Cerebellar nuclear complex (tissue), 1 donor: ENCODE measurements at places on chromosomes 7 and 10.

GRCh38 chr7:101536232-101536631, 92.9 kb downstream of the MYL10 start:
- no peak for DNase-seq

DNA sequence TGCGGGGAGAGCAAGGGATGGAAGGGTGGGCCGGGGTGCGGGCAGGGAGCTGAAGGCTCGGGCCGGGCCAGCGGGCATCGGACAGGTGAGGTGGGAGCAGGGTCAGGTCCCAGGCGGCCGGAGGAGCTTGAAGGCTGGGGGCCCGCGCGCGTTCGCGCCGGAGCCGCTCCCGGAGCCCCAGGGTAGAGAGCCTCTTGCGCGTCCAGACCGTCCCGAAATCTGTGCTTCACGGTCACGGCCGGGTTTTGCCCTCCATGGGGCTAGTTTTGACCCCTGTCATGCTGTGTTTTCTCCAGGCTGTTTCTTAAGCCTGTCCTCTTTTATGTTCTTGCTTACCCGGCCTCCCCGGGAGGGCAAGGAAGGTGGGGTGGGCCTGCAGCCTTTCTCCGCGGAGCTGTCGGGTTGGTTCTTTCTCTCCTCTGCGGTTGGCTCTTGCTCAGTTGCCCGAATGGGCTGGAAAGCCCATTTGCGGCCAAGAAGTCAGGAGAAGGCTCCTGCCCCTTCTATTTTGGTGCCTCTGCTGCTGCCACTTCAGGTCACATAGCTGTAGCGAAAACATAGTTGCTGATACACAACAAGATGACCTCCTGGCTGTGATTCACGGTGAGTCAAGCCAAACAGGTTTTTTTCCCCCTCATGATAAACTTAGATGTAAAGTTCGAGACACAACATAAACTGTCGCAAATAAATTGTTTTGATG, 650 bp downstream of the UBE2D1 start:
- no peak for DNase-seq

DNA sequence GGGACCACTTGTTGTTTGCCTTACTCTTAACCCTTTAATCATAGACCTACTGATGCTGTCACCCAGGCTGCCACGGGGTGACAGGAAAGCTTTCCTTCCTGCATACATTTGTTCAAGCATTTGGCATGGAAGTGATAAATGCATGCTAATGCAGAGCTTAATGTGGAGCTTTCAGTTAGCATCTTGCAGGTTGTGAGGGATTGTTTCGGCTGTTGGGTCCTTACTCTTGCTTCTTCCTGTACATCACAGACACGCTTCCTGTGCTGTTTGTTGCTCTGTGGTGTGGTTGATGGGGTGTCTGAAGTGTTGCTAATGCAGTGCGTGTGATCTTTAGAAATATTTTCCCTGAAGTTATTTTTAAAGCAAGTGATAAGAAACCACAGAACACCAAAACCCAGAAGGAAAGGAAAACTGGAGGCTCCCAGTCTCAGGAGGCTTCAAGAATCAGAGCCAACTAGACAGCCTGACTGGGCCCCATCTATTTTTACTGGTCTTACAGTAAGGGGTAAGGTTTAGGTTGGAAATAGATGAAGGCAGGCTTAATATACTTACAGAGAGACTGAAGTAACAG, 143.1 kb downstream of the CHN2 start:
- DNase-seq = no peak

GRCh38 chr7:19575909-19576557, 132.8 kb downstream of the POLR1F start:
- DNase-seq = no peak

- DNase-seq = no peak
These were observed 168.7 kb upstream of the ITGB1 start for GRCh38 chr10:33126742-33127141.

- DNase-seq = no peak
These were observed 219.1 kb upstream of the MKI67 start for GRCh38 chr10:128345353-128345752.

GRCh38 chr10:106504536-106504935, 660.0 kb downstream of the SORCS1 start:
- DNase-seq = no peak

DNA sequence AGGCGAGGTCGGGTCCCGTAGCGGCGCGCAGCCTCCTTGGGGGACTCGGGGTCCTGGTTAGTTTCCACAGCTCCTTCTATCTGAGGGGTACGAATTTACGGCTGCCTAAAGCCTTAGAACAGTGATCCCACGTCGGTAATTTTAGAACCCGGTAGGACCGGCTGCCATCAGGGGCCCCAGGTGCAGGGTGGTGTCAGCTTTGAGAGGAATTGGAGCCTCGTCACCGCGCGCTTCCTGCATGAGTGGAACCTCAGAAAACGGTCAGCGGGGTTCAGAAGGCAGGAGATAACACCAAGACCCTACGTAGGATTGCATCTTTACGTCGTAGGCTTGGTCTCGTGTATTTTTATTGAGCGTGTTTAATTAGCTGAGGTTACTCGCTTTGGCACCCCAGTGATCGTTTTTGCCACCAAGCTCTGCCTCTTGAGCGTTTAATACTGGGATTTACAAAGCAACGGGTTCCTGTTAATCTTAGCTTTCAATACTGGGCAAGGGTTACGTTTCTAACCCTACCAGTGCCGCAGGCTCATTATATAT, 443 bp downstream of the RNF32 start:
- DNase-seq = no peak

- no peak for DNase-seq
These were observed 97.6 kb upstream of the GSDME start for GRCh38 chr7:24854866-24855265.

GRCh38 chr7:45882465-45882810, 5.8 kb upstream of the IGFBP1 start:
- no peak for DNase-seq

- DNase-seq = no peak
These were observed 882 bp upstream of the LRRC61 start for GRCh38 chr7:150322114-150322832.

DNA sequence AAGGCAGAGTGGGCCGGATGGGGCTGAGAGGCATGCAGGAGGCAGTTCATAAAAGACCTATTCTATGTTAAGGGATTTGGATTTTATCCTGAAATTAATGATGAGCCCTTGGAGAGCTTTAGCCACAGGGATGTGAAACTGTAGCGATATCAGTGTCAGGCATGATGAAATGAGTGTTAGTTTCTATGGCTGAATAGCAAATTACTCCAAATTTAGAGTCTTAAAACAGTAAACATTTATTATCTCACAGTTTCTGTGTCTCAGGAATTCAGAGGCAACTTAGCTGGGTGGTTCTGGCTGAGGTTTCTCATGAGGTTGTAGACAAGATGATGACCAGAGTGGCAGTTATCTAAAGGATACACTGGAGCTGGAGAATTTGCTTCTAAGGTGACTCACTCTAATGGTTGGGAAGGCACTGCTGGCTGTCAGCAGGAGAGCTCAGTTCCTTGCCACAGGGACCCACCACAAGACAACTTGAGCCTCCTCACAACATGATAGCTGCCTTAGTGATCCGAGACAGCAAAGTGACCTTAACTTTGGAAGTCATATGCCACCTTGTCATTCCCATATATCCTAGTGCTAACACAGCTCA, 36.7 kb upstream of the SFTPD start:
- DNase-seq = no peak

- no peak for DNase-seq
These were observed 29.5 kb downstream of the JCAD start for GRCh38 chr10:30029872-30030256.

DNA sequence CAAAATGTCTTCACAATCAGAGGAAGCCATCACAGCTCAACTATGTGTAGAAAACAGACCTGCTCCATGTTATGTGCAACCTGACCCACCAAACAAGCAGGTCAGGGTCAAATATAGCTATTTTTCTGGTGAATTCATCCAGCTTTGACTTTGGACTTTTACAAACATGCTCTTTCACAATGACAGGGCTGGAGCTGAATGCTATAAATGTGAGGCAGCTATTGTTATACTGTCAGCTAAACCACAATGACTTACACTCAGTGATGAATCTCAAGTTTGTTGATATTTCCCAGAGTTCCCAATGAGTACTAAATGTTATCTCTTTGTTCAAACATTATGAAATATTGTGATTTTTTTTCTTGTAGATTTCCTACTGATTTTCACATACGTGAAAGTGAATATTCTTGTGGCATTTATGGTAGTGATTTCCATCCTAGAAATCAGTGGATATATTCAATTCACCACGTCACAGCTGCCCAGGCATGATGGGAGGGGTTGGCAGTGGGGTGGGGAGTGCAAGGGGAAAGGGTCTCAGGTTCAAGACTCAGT, 2.5 kb upstream of the ITIH2 start:
- no peak for DNase-seq

GRCh38 chr10:69334302-69335062, 56.2 kb downstream of the HK1 start:
- DNase-seq = no peak

GRCh38 chr10:625333-625696, 64.2 kb downstream of the DIP2C start:
- DNase-seq = no peak

DNA sequence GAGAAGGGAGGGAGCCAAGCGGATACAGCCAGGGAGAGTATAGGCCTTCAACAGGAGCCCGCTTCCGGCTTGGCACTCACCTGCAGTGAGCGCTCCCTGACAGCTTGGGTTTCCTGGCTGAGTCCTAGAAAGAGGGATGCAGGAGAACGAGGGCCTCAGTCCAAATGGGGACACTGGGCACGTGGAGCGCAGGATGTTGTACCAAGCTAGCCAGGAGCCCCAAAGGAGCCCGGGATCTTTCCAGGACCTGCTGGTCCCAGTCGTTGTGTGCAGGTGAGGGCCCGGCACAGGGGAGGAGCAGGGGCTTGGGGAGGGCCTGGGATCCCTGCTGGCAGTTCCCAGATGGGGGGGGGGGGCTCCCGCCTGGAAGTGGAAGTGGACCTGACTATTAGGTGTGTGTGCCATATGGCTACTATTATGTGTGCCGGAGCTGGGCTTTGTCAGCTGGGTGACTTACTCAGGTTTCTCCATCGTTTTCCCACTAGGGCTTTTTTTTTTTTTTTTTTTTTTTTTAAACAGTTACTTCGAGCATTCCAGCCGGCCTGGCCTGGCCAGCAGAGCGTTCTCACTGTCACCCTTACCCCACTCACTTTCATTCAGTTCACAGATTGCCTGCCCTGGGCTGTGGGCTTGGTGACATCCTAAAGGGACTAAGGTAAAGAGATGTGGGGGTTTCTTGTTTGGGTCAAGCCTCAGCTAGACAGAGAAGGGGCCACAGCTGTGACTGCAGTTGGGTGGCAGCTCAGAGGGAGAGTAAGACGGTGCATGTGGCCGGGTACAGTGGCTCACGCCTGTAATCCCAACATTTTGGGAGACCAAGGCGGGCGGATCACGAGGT, 3.8 kb downstream of the AGAP3 start:
- peak; percentile 68 for DNase-seq

DNA sequence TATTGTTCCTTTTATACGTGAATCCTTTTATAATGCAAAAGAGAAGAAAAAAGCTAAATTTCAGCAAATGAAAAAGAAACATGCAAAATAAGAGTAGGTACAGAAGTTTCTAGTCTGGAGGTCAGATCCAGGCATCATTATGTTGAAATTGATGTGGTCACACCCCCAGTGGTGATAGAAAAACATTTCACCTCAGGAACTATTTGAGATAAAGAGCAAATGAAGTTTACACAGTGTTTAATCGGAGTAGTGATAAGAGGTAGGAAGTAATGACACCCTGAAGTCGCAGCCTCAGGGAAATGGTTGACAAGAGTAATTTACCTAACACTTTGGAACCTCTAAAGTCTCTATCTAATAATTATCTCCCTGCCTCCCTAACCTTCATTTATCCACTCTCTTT, 536.0 kb upstream of the STEAP1 start:
- no peak for DNase-seq

- no peak for DNase-seq
These were observed 24.6 kb upstream of the RHBDD2 start for GRCh38 chr7:75854233-75854632.

- DNase-seq = no peak
These were observed 120.1 kb downstream of the DYNC2I1 start for GRCh38 chr7:158976468-158976848.

DNA sequence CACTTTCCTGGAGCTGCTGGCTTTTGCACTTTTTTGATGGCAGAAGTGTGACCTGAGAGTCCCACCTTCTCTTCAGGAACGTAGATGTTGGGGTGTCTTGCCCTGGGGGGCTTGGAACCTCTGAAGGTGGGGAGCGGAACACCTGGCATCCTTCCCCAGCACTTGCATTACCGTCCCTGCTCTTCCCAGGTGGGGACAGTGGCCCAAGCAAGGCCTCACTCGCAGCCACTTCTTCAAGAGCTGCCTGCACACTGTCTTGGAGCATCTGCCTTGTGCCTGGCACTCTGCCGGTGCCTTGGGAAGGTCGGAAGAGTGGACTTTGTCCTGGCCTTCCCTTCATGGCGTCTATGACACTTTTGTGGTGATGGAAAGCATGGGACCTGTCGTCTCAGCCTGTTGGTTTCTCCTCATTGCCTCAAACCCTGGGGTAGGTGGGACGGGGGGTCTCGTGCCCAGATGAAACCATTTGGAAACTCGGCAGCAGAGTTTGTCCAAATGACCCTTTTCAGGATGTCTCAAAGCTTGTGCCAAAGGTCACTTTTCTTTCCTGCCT, 31.1 kb downstream of the PFKFB3 start:
- DNase-seq = no peak

GRCh38 chr7:124532166-124532565, 233.4 kb downstream of the GPR37 start:
- DNase-seq = no peak

DNA sequence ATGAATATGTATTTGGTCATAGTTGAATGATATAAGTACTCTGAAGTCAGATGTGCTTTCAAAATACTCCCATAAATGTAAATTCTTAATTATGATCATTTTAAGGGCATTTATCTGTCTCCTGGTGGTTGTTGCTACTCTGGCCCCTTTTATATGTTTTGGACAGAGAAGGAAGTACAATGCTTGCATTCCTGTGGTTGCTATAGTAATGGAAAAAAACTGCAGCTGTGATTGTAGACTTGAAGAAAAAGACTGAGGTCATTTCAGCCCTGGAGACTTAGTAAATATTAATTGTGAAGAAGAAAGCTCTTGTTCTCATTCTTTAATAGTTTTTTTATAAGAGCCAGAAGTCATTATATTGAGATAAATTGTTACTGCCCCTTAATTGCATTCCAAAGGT, 70.2 kb upstream of the FERD3L start:
- no peak for DNase-seq

- DNase-seq = no peak
These were observed 707 bp upstream of the GHITM start for GRCh38 chr10:84138478-84139125.

DNA sequence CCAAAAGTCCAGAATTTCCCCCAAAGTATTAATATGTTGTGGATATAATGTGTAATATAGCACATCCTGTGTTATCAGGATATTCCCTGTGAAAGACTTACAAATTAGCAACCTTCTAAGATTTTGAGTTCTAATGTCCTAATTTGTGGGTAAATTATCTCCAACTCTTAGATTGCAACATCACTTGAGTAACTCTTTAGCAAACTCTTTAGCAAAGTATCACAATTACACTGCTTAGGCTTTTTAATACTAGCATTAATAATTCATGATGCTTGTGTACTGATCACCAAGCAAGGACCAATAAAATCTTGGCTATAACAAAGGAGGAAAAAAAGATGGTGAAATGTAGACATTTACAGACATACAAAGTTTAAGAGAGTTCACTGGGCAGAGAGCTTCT, 27.7 kb downstream of the HIP1 start:
- DNase-seq = no peak

GRCh38 chr10:133448120-133448519, 5.6 kb upstream of the SCART1 start:
- DNase-seq = no peak

GRCh38 chr7:70598976-70599375, 533.0 kb upstream of the GALNT17 start:
- no peak for DNase-seq
